ENCODE measurements at places on chromosomes 7 and 10.

DNA sequence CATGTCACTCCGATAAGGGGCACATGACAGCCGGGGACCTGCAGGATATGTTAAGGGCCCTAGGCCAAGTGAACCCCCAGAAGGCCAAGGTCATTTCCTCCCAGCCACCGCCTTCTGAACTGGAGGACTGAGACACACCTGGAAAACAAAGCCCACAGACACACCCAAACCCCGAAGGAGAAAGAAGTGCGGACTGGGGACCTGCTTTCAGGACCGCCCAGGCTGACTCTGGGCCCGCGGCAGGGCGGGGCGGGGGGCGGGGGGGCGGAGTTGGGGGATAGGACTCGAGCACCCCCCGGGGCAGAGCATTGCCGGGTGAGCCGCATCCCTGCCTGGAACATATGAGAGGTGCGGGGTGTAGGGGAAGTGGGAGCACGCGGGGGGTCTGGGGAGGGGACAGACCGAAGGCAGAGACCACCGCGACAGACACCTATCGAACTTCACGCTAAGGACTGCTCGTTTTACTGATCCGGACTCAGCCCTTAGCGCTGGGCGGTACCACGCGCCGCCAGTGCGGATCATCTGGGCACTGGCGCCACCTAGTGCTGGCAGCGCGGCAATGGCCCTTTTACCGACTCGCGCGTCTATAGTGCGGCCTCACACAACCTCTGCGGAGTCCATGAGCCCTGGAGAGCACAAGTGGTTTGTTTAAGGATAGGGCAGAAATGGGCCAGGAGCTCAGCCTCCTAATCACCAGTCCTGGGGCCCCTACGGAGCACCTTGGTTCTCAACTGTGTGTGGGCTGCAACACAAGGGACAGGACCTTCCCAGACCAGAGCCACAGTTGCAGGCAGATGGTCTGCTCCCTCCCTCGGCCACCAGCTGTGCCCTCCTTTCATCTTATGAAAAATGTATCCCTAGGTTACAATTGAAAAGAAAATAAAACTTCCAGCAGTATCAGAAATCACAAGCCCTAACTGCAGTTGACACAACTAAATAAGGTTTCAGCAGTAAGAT, 157.6 kb downstream of the HERPUD2 start:
- peak; percentile 67 for DNase-seq
- peak overlapping the region; percentile 87 for H3K4me3 ChIP-seq
- H3K27ac ChIP-seq: no peak overlapping the region
- peaks cover 2% of the 10 kb centered on the region for H3K4me1 ChIP-seq
- no peaks in the 10 kb centered on the region for H3K36me3 ChIP-seq

GRCh38 chr7:29920491-29920890, 69.1 kb downstream of the SCRN1 start:
- H3K27ac ChIP-seq: no peak overlapping the region
- H3K36me3 ChIP-seq: peaks cover 16% of the 10 kb centered on the region
- H3K4me3 ChIP-seq: no peak overlapping the region
- H3K4me1 ChIP-seq: no peaks in the 10 kb centered on the region

DNA sequence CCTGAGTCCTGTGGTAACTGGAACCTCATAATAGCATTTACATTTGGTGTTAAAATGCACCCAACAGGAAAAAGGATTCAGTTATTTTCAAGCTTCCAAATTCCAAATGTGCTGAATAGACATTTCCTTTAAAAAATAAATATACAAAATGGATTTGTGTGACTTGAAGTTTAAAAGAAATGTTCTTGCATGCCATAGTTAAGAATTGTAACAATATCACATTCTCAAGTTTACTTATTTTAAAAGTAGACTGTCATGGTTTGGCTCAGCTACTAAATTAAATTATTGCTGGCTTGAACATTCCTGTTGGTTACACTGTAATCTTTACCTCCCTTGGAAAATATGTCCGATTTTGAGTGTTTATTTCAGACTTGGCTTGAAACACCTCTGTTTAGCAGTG, 31.5 kb downstream of the BICC1 start:
- H3K27ac ChIP-seq: no peak overlapping the region
- no peaks in the 10 kb centered on the region for H3K4me1 ChIP-seq
- no peak for DNase-seq
- no peak overlapping the region for H3K4me3 ChIP-seq
- H3K36me3 ChIP-seq: no peaks in the 10 kb centered on the region

GRCh38 chr10:118687472-118687871, 67.3 kb downstream of the CACUL1 start:
- no peaks in the 10 kb centered on the region for H3K27me3 ChIP-seq
- H3K4me3 ChIP-seq: no peak overlapping the region
- DNase-seq: no peak
- H3K27ac ChIP-seq: no peak overlapping the region
- peaks cover 30% of the 10 kb centered on the region for H3K36me3 ChIP-seq

DNA sequence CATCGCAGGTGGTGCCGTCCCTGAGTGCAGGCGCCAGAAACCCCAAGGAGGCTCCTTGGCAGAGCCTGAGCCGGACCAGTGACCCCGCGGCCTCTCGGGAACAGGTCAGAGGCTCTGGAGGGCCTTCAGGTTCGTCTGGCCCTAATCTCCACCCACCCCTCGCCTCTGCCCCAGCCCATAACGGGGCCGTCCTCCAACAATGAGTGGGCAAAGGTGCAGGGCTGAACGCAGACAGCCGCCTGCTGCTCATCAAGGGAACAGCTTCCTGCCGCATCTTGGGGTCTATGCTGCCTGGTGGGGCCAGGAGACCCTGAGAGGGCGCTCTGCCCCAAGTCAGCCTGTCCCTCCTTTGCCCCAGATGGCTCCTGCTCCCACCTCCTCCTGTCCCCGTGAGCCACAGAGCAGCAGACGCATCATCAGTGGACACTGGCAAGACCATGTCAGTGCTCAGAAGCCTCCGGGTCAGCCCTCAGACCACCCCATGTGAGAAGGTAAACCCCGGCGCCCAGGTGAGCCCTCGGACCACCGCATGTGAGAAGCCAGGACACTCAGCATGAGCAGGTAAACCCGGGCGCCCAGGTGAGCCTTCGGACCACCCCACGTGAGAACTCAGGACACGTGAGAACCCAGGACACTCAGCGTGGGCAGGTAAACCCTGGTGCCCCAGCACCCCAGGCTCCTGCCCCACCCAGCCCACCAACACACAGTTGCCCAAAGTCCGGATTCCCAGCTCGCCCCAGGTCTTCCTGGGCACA, 142.0 kb downstream of the PTPRN2 start:
- H3K36me3 ChIP-seq: no peaks in the 10 kb centered on the region
- no peaks in the 10 kb centered on the region for H3K4me1 ChIP-seq
- no peak overlapping the region for H3K27ac ChIP-seq
- no peak overlapping the region for H3K4me3 ChIP-seq
- peaks cover 6% of the 10 kb centered on the region for H3K27me3 ChIP-seq

GRCh38 chr10:509361-510102, 179.9 kb downstream of the DIP2C start:
- H3K36me3 ChIP-seq: no peaks in the 10 kb centered on the region
- DNase-seq: no peak
- peaks cover 11% of the 10 kb centered on the region for H3K4me1 ChIP-seq

GRCh38 chr10:623014-623413, 66.5 kb downstream of the DIP2C start:
- no peak overlapping the region for H3K4me3 ChIP-seq
- H3K4me1 ChIP-seq: peaks cover 25% of the 10 kb centered on the region
- H3K27ac ChIP-seq: no peak overlapping the region
- H3K27me3 ChIP-seq: peaks cover 58% of the 10 kb centered on the region
- H3K36me3 ChIP-seq: no peaks in the 10 kb centered on the region

DNA sequence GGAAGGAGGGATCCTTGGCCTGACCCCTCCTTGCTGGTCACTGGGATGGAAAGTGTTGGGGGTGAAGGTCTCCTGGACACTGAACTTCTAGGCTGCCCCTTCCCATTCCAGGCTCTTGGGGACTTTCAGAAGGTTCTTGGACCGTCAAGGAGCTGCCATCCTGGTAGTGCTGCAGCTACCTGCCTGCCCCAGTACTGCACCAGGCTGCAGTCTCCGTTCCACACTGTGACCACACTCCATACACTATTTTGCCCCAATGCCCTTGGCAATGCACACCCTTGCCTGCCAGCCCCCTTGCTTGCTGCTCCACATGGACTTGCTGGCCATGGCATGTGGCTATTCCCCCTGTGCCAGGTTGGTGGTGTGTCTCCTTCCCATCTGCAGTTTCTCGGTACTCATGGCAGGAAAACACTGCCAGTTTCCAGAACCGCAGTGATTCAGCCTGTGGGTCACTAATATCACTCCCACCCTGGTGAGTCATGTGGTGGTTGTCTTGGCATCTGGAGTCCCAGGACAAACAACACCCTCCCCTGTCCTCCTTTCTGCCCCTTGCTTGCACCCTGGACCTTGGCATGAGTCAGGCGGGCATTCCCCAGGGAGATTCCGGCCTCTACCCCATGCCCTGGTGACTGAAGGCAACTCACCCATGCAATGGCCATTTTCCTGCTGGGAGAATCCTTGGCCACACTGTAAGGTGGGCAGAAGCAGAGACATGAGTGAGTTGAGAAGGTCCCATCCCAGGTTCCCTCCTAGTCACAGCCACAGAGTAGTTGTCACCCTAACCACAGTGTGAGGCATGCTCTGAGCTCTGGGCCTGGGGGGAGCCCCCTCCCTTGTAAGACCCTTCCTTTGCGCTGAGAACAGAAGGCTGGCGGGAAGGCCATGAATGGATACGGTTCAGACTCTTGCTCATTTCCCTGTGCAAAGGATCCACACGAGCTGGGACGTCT, 32.8 kb downstream of the GOLGA7B start:
- H3K27me3 ChIP-seq: peaks cover 30% of the 10 kb centered on the region
- H3K4me1 ChIP-seq: no peaks in the 10 kb centered on the region
- no peak overlapping the region for H3K27ac ChIP-seq
- no peak for DNase-seq
- no peak overlapping the region for H3K4me3 ChIP-seq

DNA sequence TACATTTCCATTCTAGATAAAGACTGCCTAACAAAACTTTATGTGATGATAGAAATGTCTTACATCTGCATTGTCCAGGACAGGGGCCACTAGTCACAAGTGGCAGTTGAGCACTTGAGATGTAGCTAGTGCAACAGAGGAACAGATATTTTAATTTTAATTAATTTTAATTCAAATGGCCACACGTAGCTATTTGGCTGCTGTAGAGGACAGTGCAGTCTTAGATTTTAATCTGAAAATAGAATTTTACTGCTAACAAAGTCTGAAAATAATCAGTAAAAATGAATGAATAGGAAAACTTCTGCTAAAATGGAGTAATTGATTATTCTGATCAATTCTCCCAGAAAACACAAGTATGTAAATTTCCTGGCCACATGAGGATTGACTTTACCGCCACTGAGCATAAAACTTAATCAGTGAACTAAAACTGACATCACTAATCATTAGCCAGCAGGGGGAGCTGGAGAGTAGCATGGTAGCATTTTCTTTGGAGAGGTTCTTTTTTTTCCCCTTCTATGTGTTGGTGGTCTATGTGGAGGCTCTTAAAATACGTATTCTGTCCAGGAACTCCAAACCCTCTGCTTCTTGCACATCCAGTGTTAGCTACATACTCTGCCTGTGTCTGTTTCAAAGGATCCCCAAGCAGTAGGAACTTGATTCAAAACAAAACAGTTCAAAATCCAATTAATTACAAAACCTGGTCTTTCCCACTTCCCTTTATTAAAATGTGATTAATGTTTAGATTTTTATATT, 52.1 kb downstream of the TSPAN12 start:
- no peak overlapping the region for H3K27ac ChIP-seq
- no peaks in the 10 kb centered on the region for H3K27me3 ChIP-seq
- no peaks in the 10 kb centered on the region for H3K4me1 ChIP-seq
- DNase-seq: peak; percentile 45
- no peaks in the 10 kb centered on the region for H3K36me3 ChIP-seq
- H3K4me3 ChIP-seq: no peak overlapping the region

- peaks cover 28% of the 10 kb centered on the region for H3K27me3 ChIP-seq
- H3K4me3 ChIP-seq: no peak overlapping the region
- H3K27ac ChIP-seq: no peak overlapping the region
- no peak for DNase-seq
- H3K4me1 ChIP-seq: no peaks in the 10 kb centered on the region
- no peaks in the 10 kb centered on the region for H3K36me3 ChIP-seq
These were observed 84.6 kb upstream of the CAPZA2 start for GRCh38 chr7:116777651-116778281.

DNA sequence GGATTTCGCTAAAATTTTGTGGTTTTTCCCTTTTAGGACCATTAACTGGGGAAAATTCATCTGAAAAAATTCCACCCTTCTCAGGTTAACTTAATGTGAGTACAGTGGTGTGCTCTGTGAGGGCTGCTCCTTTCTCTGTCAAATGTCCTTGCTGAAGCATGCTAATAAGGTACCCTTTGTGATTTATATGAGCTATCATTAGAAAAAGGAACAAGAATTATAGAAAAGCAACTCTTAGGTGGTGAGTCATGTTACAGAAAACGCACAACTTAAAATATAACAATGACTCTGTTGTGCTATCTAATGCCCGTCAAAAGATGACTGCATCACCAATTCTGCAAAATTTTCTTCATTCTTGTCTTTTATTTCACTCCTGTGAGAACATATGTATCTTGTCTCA, 162.0 kb upstream of the MAGI2 start:
- no peaks in the 10 kb centered on the region for H3K36me3 ChIP-seq
- no peak for DNase-seq
- H3K27me3 ChIP-seq: no peaks in the 10 kb centered on the region
- no peak overlapping the region for H3K4me3 ChIP-seq
- H3K27ac ChIP-seq: no peak overlapping the region

DNA sequence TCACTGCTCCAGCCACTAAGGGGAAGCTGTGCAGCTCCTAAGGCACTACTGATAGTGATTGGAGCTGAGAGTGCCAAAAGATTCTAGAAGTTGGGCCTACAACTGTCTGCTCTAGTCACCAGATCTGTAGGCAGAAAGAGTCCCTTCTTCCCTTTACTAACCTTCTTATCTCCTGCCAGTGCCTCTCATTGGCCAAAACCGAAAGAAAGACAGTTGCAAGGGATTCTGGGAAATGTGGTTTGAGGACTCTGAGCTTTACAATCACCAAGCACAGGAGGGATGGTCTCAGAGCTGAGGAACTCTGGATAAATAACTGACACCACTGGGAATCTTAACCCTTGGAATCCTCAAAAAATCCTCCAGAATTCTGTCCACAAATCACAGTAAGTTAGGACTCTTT, 615.8 kb downstream of the CCSER2 start:
- H3K4me3 ChIP-seq: no peak overlapping the region
- H3K4me1 ChIP-seq: no peaks in the 10 kb centered on the region
- no peak for DNase-seq
- H3K36me3 ChIP-seq: no peaks in the 10 kb centered on the region
- no peaks in the 10 kb centered on the region for H3K27me3 ChIP-seq

DNA sequence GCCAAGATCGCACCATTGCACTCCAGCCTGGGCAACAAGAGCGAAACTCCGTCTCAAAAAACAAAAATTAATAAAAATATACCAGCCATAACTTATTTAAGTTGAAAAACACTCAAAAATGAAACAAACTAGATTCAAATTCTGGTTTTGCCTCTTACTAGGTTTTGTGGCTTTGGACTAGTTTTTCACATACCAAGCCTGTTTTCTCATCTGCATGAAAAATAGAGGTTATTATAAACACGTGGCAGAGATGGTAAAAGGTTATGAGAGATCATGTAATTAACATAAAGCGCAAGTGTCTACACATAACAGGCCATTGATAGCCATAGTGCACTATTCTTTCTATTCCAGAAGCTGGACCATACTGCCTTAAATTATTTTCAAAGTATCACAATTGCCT, 35.5 kb upstream of the CABCOCO1 start:
- H3K4me1 ChIP-seq: no peaks in the 10 kb centered on the region
- peaks cover under 1% of the 10 kb centered on the region for H3K27me3 ChIP-seq
- no peaks in the 10 kb centered on the region for H3K36me3 ChIP-seq
- DNase-seq: no peak

- no peaks in the 10 kb centered on the region for H3K36me3 ChIP-seq
- peak; percentile 26 for DNase-seq
- H3K4me3 ChIP-seq: peak overlapping the region; percentile 54
These were observed 84.8 kb upstream of the PHF14 start for GRCh38 chr7:10888861-10889260.
